Activated CD4-positive, alpha-beta T cell treated with anti-CD3 and anti-CD28 coated beads, Interleukin-2, Interleukin-4, amounts not matched to agents 100 ng/mL and 50 ng/mL, durations not matched to agents 16 hours and 8 hours (primary cell): ENCODE measurements at places on chromosomes 11 and 22.

DNA sequence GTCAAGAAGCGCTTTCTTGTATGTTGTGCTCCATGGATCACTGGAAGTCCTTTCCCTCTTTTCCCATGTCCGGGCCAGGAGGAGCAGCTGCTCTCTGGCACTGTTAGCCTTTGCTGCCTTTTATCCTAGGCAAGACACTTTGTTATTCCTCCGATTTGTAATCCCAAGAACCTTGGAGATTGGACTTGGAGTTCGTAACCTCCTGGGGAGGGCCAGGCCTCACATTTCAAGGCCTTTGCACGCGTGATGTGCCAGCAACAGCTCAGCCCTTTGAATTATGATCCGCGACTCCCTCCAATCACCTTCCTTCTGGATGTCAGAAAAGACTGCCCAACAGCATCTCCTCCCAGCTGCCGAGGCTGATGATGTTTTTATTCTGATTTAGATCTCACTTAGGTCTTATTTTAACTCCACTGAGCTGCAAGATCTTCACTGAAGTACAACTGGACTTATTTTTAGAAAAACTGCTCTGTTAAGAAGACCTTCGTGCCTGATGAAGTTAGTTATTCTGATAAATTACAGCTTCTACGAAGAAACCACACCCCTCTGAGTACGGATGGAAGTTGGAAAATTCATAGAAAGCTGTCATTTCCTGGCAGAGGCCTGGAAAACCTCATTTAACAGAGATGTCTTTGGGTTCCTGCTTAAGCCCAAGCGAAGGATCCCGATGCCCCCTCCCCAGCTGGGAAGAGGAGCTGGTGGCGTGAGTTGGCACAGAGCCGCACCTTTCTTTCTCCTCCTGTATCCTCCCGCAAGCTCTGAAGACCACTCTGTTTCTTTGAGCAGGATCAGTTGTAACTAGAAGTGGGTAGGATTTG is 62.4 kb downstream of the PARVB start:
- DNase-seq, result no peak

GRCh38 chr11:788009-788640 is 1.8 kb downstream of the CEND1 start:
- no peak for DNase-seq

- DNase-seq, result no peak
Observed at GRCh38 chr11:122069707-122070360, 46.2 kb downstream of the BLID start.

DNA sequence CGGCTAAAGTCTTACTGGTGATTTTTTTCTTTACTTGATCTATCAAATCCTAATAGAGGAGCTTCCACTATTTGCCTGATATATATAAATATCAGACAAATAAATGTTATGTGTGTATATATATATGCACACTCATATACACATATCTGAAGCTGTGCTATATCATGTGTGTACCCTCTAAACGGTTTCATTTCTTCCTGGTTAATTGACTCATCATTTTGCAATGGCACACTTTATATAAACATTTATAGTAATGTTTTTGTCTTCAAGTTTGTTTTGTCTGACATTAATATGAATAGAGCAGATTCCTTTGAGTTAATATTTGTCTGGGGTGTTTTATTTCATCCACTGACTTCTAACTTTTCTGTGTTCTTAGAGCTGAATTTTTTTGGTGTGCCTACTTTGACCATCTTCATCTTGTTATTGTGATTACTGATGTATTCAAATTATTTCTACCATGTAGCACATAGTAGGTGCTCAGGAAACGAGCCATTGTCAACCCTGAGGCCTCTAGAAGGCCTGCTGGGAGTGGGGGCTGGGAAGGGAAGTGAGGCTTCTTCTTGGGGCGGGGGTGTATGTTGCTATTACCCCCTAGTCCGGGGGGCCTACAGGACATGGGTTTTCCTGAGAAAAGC is 82.6 kb downstream of the LRRC32 start:
- no peak for DNase-seq

- no peak for DNase-seq
Observed at GRCh38 chr22:23782252-23782651, 4.5 kb upstream of the SMARCB1 start.

- no peak for DNase-seq
Observed at GRCh38 chr22:28223826-28224225, 304.8 kb upstream of the PITPNB start.

GRCh38 chr11:76978818-76979217 is 55.4 kb upstream of the B3GNT6 start:
- DNase-seq, result no peak

GRCh38 chr11:75632450-75632849 is 36.4 kb downstream of the MAP6 start:
- DNase-seq, result no peak

DNA sequence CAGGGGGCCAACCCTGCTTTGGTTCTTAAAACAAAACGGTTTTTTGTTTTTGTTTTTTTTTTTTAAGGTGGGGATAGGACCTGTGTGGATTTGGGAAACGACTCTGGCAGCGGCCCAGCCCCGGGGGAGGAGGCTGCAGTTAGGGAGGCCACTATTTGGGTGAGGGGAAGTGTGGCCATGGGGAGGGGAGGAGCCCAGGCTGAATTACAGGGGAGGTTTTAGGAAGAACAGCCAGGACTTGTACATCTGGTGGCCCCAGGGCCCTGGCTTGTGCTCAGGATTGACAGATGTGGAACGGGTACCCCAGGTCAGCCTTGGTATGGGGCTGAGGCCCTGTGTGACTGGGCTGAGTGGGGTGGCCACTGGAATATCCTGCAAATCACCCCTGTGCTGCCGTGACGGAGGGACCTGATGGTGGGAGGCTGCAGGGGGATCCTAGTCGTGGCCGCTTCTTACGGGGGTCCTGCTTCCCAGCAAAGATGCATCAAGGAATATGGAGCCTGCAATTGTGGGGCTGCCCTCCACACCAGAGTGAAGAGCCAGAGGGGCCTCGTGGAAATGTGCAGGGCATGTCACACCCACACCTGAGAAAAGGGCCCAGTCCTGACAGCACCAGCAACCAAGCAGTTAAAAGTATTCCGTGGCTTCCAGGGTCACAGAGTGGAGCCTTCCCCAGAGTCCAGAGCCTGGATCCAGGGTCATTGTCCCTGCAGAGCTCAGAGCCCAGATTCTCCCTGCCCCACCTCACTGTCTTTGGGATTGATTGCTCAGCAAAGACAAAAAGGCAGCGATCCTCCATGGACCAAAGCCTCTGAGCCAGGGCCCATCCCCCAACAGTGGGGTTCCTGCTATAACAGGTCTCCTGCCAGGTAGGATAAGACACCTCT is 55.2 kb upstream of the WNT7B start:
- no peak for DNase-seq

- DNase-seq, result peak; percentile 38
Observed at GRCh38 chr11:26649884-26650283, 72.0 kb downstream of the SLC5A12 start.

GRCh38 chr11:117910941-117911655 is 18.1 kb downstream of the TMPRSS13 start:
- no peak for DNase-seq
